ENCODE measurements at places on chromosomes 3 and 15.

GRCh38 chr3:18827664-18828063 is 320.6 kb upstream of the KCNH8 start:
- no peak for DNase-seq

- no peak for DNase-seq
These were observed 16.7 kb downstream of the SMAD3 start for GRCh38 chr15:67082007-67082536.

- DNase-seq = no peak
These were observed 312.1 kb downstream of the ARRDC4 start for GRCh38 chr15:98272625-98273024.

GRCh38 chr3:71310359-71310979 is 273.1 kb downstream of the FOXP1 start:
- peak; percentile 60 for DNase-seq

DNA sequence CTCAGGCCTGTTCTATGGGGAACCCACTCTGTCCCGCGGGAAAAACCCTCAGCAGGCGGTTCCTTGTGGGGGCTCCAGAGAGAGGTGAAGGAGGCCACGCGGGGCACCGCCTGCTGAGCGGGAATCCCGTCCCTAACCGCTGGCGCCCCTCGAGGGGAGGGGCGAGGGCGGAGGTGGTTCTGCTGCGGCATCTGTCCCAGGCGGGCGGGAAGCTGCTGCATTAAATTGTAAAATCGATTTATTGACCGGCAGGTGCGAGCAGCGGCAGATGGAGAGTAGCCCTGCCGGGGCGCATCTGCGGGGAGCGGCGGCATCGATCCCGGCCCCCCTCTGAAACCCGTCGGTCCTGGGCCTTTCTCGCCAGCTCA is 3.7 kb upstream of the DLL4 start:
- no peak for DNase-seq

- no peak for DNase-seq
These were observed 182.4 kb downstream of the UACA start for GRCh38 chr15:70580958-70581357.

- no peak for DNase-seq
These were observed 9.2 kb downstream of the VILL start for GRCh38 chr3:37999836-38000235.

DNA sequence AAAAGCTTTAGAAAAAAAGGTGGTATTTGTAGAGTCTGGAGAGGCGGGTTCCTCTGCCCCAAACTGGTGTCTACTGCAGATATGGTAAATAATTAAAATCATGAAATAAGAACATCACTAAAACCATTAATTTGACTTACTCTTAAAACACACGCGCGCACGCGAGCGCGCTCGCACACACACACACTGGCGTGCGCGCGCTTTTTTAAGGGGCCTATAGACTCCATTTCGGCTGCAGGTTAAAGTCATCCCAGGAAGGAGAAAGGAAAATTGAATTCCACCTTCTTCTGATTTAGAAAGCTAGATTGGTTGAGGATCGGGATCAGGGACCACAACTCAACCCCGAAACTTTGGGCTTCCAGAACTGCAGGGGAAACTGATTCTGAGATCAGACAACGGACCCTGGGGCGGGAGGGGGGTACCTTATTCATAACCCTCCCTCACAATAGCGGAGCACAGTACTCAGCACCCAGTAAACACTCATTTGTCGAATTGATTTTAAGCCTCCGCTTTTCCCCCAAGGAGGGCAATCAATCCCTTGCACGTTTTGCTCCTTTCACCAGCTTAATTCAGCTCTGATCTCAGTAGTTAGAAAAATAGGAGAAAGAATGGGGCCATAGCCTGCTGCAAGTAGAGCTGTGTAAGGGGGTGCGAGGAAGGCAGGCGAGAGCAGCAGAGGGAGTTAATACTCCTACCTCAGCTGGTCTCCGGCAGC is 509 bp upstream of the LRRC3B start:
- no peak for DNase-seq

DNA sequence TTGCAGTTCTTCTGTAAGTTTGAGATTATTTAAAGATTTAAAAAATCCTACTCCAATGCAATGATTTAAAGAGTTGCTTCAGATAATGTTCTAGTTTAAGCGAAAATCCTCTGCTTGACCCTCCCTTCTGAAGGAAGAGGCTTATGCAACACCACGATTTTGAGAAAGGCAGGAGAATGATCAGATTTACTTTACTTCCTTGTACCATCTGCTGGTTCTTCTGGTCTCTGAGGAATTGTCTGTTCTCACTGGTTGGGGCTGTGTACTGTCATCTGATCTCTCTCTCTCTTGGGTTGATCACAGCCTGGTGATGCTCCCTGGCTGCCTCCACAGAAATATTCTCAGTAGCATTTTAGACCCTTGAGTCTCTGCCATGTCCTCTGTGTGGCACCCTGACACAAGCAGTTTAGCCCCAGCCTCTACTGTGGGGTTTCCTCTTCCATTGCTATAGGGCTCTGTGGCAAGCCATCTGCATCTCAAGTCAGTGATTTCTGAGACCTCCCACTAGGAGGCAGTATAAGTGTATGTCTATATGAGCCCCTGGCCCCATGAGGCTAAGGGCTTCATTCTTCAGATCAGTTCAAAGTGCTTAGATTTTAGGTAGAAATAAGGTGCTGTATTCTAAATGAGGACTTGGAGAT is 50.8 kb upstream of the PLAAT1 start:
- DNase-seq = no peak

- no peak for DNase-seq
These were observed 279.1 kb upstream of the ICE2 start for GRCh38 chr15:60757831-60758570.

DNA sequence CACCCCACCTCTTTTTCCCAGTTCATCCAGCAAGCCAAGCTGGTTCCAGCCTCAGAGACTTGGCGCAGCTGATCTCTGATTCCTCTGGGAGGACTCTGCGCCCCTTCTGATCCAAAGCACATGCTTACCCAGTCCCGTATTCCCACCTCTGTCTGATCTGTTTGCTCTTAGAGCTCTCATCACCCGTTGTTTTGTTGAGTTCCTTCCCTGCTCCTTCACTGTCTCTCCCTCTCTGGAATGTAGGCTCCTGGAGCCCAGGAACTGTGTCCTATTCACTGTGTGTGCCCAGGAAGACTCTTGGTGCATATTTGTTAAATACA is 1.3 kb upstream of the ZXDC start:
- DNase-seq = no peak

DNA sequence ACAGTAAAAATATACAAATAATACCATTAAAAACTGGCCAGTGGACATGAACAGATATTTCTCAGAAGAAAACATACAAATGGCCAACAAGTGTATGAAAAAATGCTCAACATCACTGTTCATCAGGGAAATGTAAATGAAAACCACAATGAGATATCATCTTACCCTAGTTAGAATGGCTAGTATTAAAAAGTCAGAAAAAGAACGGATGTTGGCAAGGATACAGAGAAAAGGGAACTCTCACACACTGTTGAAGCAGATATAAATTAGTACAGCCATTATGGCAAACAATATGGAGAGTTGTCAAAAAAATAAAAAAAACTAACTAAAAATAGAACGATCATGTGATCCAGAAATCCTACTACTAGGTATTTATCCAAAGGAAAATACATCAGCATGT is 222.7 kb upstream of the NAALADL2 start:
- no peak for DNase-seq

GRCh38 chr3:107450254-107450893 is 72.4 kb upstream of the BBX start:
- peak; percentile 32 for DNase-seq

GRCh38 chr3:113174304-113174703 is 37.1 kb upstream of the BOC start:
- no peak for DNase-seq

GRCh38 chr3:165624761-165625160 is 212.5 kb downstream of the BCHE start:
- DNase-seq = peak; percentile 36

DNA sequence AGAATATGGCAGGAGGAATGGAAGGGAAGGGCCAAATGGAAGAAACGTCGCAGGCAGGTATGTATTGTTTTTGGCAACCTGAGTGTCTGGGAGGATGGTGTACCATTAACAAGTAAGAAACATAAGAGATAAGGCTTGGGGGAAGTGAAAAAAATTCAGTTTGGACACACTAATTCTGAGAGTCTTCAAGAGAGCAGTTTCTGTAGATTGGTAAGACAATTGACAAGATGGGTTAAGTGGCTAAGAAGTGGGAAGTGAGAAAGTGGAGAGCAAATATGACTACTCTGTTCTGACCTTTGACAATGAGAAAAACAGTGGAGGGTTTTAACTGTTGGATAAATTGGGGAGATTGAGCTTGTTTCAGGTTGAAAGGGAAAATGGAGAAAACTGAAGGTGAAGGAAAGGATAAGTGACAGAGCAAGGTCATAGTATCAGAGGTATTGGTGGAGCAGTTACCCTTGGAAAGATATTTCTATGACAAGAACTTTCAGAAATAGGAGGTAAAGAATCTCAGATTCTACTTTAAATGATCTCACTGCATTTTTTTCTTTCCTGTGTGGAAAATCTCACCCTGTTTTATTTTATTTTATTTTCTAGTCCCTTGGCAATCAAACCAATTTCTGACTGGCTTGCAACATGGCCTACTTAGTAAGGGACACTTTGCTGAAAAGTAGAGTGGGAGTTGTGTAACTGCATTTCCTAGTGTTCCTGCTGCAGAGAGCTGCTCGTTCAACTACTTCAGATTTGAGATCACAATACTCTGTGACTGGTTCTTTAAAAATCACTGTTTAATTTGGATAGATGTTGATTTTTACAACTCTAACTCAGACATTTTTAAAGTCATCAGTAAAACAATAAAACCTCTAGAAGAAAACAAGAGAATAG is 23.1 kb upstream of the GABPB1 start:
- no peak for DNase-seq

DNA sequence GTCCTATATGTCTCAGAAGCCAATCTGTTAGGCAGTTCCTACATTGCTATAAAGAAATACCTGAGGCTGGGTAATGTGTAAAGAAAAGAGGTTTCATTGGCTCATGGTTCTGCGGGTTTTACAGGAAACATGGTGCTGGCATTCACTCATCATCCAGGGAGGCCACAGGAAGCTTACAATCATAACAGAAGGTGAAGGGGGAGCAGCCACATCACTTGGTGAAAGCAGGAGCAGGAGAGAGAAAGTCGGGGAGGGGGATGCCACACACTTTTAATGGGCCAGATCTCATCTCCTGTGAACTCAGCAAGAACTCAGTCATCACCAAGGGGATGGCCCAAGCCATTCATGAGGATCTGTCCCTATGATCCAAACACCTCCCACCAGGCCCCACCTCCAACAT is 9.1 kb downstream of the SLC49A4 start:
- DNase-seq = no peak

- DNase-seq = no peak
These were observed 59.2 kb downstream of the RPLP1 start for GRCh38 chr15:69511716-69512340.

DNA sequence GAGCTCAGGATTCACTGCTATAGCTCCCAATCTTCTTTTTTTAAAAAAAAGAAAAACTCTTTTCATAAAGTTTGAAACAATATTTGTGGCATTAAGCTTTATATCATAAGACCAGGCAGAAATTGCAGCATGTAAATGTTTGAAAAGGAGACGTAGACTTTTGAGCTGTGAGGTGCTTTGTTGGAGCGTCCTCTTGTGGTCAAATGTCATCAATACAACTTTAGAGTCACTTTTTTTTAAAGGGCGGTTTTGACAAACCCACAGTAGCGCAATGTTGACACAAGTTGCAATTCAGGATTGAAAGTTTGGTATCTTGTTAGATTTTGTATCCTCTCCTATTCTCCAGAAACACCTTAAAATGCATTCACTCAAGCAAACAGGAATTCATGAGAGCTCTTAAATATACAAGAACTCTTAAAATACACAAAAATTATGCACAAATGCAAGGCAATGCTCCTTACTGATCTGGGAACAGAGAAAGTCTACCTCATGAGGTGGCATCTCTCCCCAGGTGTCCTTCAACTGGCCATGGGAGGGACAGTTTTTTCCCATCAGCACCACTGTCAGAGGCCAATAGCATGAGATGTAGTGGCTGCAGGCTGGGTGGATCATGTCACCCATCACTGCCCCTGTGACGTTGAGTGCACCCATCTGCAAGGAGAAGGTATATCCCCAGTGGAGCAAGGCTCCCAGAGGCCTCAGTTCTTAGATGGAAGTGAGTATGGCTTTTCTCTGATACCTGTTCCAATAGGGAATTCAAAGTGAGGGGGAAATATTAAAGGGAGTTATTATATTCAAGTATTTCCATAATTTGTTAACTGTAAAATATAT is 70.7 kb downstream of the ANXA2 start:
- peak; percentile 62 for DNase-seq

DNA sequence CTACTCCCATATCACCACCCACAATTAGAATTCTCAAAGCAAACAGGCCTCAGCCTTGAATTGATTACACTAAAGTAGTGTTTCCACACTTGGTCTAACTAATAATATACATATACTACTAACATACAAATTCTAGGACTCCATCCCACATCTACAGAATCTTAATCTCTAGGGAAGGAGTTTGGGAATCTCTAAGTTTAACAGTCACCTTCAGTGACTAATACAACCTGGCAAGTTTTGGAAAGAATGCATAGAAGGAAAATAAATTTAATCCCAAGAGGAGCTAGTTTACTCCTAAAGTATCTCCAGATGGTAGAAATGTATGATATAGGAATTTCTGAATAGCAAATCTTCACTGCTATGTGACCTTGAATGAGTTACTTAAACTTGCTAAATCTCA is 9.1 kb downstream of the CLPX start:
- DNase-seq = no peak

GRCh38 chr3:73385568-73385967 is 239.2 kb downstream of the PDZRN3 start:
- no peak for DNase-seq

- DNase-seq = peak; percentile 75
These were observed 8.2 kb upstream of the ZNF589 start for GRCh38 chr3:48232734-48233133.

DNA sequence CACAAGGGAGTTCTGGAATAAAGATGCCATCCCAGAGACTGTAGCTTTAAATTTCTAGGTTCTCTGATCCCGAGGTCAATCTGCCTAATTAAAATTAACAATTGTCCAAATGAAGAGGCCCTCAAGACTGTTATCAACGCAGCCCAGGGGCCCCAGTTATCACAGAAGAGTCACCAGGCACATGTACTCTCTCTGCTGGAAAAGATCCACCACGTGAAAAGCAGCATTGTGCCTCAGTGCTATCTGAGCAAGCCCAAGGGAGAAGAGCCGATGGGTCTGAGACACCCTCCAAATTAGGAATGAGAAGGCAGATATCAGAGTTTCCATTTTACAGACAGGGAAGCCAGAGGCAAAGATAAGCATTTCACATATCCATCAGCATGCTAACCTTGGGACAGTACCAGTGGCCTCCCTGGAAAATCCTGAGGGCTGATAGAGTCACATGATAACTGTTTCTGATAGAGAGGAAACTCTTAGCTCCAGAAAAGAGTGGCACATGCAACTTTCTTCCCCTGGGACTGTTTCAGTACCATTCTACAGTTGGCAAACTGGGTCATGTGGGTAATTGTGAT is 55.5 kb downstream of the ITGB5 start:
- no peak for DNase-seq

GRCh38 chr3:138768125-138768524 is 66.6 kb downstream of the PIK3CB start:
- DNase-seq = no peak
